ENCODE measurements at places on chromosomes 6 and 20. TPM values are rescaled to one million over a fixed set of nuclear protein-coding genes. Genes with fewer than 3 reads are reported as not detected.

The SLC22A7 gene
- total RNA-seq = not detected

The ARMH2 gene
- not detected for total RNA-seq

The GNMT gene
- not detected for total RNA-seq

The NEU1 gene
- total RNA-seq = 133 TPM

The HACE1 gene
- 7.9 TPM for total RNA-seq

The AVP gene
- total RNA-seq = not detected

The MRAP2 gene
- 0.38 TPM for total RNA-seq

The TNXB gene
- 10.6 TPM for total RNA-seq

The AFG1L gene
- total RNA-seq = 7.1 TPM

The ZNF831 gene
- not detected for total RNA-seq

The TPD52L1 gene
- 37.5 TPM for total RNA-seq

The ZNF133 gene
- 5.0 TPM for total RNA-seq

The GPR6 gene
- not detected for total RNA-seq

All from Calu3 (cell line).